ENCODE measurements at places on chromosomes 5 and 9. TPM values are rescaled to one million over a fixed set of nuclear protein-coding genes. Genes with fewer than 3 reads are reported as not detected.

- no peaks in the 10 kb centered on the region for H3K4me1 ChIP-seq
- no peak for DNase-seq
- H3K27me3 ChIP-seq, result no peaks in the 10 kb centered on the region
These were observed 32.8 kb upstream of the ADAMTS2 start for GRCh38 chr5:179378116-179378440.

DNA sequence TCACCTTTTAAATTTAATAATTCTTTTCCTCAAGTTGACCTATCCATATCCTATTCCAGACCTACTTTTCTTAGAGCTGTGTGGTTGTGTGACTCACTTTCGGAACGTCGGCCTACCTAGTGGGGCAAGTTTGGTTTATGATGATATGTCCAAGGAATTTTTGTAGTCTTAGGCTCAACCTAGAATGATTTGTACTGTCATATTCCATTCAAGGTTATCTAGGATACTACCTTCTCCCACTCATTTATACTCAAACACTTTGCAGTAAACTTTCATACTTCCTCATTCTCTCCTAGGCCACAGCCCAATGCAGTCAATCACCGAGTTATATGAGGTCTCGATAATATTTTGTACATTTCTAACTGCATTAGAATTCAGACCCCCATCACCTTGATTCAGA, 61.9 kb downstream of the PIK3R1 start:
- no peak for DNase-seq
- H3K4me1 ChIP-seq, result no peaks in the 10 kb centered on the region
- no peaks in the 10 kb centered on the region for H3K27me3 ChIP-seq

MARCHF3 gene
- 21.1 TPM for total RNA-seq

DNA sequence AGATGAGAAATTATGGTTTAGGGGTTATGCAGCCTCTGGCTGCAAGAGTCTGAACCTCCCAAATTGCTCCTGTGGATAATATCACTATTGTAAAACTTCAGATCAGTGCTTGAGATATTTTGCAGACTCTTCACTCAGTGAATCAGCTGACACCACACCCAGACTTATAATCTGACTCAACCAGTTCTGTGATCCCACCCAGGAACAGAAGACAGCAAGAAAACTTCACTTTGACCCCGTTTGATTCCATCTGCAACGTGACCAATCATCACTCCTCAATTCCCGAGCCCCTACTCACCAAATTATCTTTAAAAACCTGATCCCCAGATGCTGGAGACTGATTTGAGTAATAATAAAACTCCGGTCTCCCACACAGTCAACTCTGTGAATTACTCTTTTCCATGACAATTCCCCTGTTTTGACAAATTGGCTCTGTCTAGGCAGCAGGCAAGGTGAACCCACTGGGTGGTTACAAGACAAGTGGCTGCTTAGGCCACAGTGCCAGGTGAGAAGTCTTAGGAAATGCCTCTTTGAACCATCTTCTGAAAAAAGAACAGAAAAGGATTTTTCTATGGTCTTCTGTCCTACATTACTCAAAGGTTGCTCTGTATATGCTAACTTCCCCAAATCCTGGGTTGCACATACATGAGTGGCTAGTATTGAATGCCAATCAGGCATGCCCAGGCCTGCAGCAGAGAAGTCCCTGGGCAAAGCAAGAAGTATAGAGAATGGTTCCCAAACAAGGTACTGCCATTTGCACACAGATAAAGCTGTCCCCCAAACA, 588.0 kb downstream of the PRELID2 start:
- H3K4me3 ChIP-seq, result no peak overlapping the region
- no peak overlapping the region for H3K27ac ChIP-seq
- no peaks in the 10 kb centered on the region for H3K4me1 ChIP-seq
- H3K27me3 ChIP-seq, result no peaks in the 10 kb centered on the region
- no peak for DNase-seq
- H3K36me3 ChIP-seq, result no peaks in the 10 kb centered on the region

DNA sequence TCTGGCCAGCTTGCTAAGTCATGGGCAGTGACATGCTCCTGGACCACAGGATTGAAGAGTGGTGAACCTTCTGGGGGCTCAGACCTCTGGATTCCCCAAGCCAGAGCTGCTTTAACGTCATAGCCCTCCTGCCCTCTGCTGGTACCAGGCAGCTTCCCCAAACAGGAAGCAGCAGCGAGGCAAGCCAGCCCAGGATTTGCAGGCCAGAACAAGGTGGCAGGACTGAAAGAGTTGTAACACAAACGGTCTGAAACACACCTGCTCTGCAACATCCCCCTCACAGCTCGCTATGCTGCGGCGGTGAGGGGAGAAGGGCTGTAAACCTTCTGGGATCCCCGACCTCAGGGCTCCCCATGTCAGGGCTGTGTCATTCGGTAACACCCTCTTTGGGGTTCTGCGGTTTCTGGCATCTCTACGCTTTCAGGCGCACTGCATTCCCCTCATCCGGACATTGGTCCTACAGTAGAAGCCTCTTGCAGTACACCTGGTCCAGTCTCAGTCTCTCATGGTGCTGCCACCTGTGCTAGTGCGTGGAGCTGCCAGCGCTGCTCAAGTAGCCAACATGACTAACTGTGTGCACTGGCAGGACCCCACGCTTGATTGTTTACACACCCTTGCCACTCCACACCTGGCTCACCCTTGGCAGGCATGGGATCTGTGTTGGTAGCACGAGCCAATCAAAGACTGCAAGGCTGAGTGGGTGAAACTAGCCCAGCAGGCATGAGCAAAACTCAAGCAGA, 893.3 kb downstream of the PTPRD start:
- H3K36me3 ChIP-seq, result no peaks in the 10 kb centered on the region
- H3K27me3 ChIP-seq, result no peaks in the 10 kb centered on the region
- H3K27ac ChIP-seq, result no peak overlapping the region
- no peak for DNase-seq
- H3K4me3 ChIP-seq, result no peak overlapping the region
- no peaks in the 10 kb centered on the region for H3K4me1 ChIP-seq
